ENCODE measurements at places on chromosomes 1 and 21.

- DNase-seq = no peak
These were observed 30.2 kb downstream of the NUCKS1 start for GRCh38 chr1:205719762-205720161.

DNA sequence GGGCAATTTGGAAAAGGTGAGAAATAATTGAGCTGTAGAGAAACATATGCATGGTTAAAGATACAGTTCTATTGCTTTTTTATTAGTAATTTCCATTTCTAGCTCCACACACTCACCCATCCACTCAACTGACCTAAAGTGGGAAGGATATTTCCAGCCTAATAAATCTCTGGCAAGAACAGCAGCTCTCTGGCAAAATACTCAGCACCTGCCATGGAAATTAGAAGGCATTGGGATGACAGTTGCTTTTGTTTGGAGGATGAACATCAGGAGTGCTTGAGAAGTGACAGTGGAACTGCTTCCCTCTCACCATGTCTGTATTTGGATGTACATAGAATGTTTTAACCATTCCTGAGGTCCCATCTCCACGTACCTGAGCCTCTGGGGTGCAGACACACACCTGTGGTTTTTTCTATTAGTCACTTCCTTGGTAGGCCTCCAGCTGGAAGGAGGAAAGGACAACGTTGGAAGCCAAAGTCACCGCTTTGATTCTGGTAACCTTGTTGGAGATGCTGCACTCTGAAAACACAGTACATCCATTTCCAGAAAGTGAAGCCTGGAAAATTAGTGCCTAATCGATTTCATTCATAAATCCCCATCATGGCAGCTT, 62.3 kb upstream of the RUNX1 start:
- no peak for DNase-seq

GRCh38 chr1:26829184-26829911, 2.9 kb downstream of the ZDHHC18 start:
- DNase-seq = no peak

DNA sequence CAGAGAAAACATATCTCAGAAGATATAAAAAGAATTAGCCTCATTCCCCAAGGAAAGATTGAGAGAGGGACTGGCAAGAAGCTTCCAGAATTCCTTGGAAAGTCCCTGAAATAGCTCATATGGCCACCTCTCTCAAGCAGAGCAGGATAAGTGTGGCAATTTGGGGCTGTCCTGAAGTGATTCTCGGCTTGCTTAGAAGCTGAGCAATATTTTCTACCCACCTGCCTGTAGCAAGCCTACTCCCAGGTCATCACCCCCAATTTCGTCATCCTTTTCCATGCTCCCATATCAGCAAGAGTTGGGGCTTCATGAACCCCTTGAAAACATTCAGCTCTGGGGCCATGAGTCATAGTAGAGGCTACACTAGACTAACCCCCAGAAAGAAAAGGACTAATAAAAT, 131.5 kb downstream of the PLPP3 start:
- DNase-seq = no peak

DNA sequence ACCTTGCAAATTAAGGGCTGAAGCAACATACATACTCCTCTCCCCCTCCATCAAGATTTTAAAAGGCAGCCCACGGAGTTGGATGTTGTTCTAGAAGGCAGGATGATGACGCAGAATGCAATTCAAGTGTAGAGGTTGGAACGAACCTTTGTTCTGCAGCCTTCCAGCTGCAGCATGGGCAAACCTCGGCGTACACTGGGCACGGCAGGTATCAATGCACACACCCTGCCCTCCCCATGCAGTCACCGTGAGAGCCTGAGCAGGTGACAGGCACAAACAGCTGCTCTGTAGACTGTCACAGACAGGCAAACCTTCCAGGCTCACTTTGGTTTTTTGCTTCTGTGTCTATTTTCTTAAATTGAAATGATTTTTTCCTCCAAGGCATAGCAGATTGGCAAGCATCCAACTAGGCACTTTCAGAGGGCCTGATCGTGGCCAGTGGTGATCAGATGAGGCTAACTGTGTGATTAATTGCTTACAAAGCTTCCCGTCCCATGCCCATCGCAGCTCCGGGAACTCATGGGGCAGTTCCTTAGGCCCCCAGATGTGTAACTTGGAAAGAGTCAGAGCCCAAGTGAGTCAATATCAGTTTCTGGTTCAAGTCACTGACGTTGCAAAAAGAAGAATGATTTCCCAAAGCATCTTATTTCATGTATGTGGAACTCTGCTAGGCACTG, 82.3 kb downstream of the ITPKB start:
- no peak for DNase-seq

DNA sequence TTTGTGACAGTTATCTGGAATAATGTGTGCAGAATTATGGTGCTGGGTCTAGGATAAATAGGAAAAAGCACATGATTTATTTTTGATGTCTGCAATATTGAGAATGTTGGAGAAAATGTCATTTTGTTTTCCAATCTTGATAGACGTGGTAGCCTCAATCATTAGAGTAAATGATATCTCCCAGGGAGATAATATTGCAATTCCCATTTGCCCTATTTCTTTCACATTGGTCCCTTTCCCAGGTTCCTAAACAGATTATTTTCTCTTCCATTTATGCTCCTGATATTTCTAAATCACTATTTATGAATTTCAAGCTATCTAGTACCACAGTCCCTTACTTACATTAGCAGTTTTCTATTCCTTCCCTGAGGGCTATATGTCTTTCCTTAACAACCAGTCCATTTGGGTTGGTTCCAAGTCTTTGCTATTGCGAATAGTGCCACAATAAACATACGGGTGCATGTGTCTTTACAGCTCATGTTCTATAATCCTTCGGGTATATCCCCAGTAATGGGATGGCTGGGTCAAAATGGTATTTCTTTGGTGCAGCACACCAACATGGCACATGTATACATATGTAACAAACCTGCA, 447.3 kb downstream of the PLA2G4A start:
- DNase-seq = no peak

GRCh38 chr1:84634536-84635205, 55.6 kb downstream of the SSX2IP start:
- no peak for DNase-seq

DNA sequence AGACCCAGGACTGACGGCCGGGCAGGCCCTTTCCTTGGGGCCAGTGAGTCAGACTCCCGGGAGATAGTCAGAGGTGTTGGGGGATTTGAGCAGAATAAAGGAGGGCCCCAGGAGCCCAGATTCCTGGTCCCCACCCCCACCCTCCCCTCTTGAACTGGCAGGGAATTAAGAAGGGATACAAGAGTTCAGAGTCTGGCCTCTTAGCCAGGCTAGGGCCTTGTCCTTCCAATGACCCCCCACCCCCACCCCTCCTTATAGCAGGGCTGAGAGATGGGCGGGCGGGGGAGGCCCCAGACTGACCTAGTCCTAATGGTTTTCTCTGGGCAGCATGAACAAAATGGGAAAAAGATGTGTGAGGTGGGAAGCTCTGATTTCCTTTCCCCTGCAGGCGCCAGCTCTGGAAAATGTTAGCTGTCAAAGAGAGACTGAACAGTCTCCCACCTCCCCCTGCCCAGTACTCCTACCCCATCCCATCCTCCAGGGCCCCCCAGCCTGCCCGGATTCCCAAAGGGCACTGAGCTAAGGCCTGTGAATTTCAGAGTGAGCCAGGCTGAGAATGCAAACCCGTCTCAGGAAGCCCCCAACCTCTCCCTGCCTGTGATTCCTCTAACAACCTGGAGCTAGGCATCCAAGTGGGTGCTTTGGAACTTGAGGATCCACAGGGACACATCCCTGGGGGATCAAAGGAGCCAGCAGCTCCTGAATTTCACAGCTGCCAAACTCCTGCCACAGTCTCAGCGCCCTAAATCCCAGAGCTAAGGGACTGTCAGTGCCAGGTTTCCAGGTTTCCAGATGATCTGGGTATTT, 5.8 kb upstream of the CRABP2 start:
- no peak for DNase-seq

GRCh38 chr1:234564035-234565029, 45.6 kb downstream of the IRF2BP2 start:
- DNase-seq = peak; percentile 51

GRCh38 chr21:43645136-43645891, 14.0 kb downstream of the HSF2BP start:
- no peak for DNase-seq

DNA sequence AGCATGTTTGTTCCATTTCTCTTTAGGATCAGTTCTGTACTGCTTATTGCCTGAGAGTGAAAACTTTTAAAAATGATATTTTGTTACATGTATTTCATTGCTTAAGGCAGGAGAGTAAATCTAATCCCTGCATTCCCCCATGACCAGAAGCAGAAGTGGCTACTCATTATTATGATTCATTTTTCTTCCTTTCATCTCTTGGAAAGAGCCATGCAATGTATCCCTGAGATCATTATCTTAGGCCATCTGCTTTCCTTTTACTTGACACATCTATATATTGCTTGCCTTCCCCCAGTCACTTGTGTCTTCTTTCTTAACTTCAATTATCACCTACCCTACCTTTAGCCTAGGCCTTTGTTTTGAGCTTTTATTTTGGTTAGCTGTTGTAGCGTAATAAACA, 430.4 kb upstream of the CHRM3 start:
- DNase-seq = no peak

DNA sequence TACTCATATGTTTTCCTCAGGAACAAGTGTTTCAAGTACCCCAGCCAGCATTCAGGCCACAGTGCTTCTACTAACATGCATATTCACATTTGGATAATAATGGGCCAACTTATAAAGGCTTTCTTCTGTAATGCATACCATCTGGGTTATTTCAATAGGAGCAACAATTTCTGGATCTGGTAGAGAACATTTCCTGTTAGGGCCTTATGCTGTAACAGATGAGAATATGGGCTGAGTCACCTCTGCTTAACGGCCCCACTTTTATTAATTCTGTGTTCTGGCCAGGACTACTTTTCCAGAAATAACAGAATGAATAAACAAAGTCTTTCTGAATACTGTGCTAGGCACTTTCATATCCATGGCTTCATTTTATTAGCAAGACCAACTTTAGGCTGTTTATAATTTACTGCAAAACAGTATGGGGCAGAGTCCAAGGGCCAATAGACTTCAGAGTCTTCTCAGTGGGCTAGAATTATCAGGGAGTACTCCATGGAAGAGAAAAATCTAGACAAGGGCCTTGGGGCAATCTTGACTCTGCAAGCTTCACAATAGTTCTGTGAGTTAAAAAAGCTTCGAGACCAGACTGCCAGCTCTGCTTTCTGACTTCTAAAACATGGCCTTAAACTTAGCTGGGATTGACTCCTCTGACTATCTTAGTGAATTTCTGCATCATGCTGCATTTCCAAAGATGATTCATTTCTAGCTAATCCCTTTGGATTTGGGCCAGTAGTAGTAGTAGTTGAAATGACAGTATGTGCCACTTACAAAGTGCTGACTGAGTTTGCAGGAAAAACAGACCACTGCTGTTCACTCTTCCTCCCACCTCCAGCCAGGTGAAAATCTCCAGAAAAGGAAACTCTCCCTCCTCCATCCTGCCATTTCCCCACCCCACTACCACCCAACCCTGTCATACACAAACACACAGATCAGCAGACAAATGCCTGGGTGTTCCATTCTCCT, 8.2 kb upstream of the SSX2IP start:
- no peak for DNase-seq

- no peak for DNase-seq
These were observed 54.2 kb upstream of the SSBP3 start for GRCh38 chr1:54460351-54460750.

DNA sequence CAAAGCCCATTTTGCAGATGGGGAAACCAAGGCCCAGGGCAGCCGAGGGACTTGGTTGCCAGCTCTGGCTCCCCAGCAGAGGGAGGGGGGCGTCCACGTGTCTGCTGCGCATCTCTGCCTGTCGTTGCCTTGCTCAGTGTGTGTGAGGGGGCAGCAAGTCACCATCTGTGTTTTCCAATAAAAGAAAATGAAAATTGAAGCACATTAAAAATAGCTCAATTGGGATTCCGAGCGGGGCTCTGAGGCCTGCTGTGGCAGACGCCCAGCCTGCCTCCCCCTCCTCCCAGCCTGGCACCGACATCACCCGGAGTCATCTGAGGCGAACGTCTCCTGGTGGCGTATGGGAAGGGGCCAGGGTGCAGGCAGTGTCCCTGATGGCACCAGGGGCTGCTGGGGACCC, 51.2 kb downstream of the EPHB2 start:
- no peak for DNase-seq

- DNase-seq = no peak
These were observed 40.6 kb upstream of the CLIC4 start for GRCh38 chr1:24704411-24705259.

DNA sequence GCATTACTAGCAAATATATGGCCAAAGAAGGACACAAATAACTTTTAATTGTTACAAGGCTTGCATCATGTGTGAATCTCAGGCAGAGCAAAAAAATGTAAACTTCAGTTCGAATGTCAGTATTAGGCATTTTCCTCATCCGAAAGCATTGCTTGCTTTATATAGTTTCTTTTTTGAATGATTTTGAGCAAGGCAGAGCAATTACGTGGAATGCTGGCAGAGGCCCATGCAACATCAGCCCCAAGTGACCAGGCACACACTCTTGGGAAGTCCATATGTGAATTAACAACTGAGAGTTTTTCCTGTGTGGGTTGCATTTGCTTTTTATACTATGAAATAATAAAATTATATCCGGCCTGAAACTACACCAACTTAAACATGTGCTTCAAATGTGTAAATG, 274.8 kb downstream of the PTPRC start:
- DNase-seq = no peak

DNA sequence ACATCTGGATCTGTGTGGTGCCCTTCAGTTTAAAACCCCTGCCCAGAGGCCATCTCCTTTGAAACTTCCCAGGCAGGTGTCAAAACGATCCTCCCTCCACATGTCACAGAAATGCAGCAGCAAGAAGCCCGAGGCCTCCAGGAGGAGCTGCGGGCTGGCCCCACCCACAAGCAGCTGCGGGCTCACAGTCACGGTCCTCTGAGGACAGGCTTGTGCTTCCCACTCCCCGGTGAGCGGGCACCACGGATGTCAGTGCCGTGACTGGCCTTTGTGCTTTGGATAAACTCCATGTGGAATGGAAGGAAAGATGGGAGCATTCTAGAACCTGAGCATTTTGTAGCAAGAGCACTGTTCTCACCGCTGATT, 65.8 kb downstream of the SIK1 start:
- no peak for DNase-seq

GRCh38 chr1:72281637-72282270, 585 bp downstream of the NEGR1 start:
- no peak for DNase-seq

GRCh38 chr1:246768403-246769020, 44.3 kb downstream of the SCCPDH start:
- DNase-seq = no peak

DNA sequence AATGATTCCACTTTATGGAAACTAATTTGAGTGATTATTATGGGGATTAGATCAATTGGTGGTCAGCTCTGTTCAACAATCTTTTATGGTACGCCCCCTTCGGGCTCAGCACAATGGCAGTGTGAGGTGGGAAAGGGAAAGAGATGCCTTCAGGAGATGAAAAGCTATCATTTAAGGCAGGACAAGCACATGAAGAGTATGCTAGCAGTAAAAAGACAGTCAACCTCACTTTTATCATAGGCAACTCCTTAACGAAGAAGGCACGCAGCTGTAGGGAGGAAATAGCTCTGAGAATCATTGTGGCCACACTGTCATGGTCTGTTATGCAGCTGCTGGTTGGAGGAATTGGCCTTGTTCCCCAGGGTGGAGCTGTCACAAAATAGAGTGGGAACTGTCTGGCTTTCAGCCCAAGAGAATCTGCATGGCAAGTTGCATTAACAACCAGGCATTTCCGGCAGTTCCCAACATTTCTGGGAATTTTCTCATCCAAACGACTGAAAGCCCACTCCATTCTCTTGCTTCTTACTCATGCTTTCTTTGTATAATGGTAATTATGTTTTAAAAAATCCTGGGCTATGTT, 54.4 kb upstream of the BCL10 start:
- no peak for DNase-seq
